Fibroblast of skin of left quadriceps (primary cell): ENCODE measurements at places on chromosomes 11 and 22.

- DNase-seq, result no peak
Observed at GRCh38 chr11:116590844-116591570, 181.8 kb downstream of the BUD13 start.

DNA sequence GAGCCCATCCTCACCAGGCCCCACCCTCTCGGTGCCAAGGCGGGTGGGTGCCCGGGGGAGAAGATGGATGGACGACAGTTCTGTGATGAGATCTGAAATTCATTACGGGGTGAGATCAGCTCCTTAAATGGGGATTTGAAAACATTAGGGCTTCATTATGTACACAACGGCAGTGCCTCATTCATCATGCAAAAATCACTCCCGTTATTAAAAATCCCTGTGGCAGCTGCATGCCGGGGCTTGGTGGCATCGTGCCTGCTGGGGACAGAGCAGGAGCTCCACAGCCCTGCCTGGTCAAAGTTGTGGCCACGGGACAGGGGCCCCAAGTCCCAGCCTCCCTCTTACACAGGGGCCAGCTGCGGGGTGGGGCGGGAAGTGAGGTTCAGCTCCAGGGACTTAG is 20.2 kb downstream of the OTUB1 start:
- DNase-seq, result no peak

DNA sequence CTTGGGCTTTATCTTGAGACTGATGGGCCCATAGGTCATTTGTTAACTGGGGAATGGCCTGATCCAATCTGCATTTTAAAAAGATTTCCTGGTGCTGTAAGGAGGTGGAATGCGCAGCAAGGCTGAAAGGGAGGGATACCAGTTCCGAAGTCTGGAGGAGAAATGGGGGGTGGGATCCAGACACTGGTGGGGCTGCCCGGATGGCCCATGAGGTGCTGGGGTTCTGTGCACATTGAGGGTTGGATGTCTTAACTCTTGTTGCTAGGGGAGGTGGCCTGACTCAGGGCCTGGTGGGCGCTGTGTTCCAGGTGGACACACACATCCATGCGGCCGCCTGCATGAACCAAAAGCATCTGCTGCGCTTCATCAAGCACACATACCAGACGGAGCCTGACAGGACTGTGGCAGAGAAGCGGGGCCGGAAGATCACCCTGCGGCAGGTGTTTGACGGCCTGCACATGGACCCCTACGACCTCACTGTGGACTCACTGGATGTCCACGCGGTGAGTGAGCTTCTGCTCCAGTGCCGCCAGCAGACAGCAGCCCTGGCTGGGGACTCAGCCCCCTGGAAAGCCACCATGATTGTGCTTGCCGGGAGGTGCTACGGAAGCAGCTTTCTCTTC is 38.1 kb downstream of the AMPD3 start:
- DNase-seq, result no peak

- DNase-seq, result no peak
Observed at GRCh38 chr11:126277780-126278179, 5.1 kb upstream of the TIRAP start.

GRCh38 chr11:102252339-102252891 is 64.9 kb upstream of the BIRC3 start:
- no peak for DNase-seq

- DNase-seq, result no peak
Observed at GRCh38 chr11:86706338-86707131, 34.1 kb upstream of the ME3 start.

- peak; percentile 22 for DNase-seq
Observed at GRCh38 chr11:23192256-23192655, 332.0 kb upstream of the CCDC179 start.

DNA sequence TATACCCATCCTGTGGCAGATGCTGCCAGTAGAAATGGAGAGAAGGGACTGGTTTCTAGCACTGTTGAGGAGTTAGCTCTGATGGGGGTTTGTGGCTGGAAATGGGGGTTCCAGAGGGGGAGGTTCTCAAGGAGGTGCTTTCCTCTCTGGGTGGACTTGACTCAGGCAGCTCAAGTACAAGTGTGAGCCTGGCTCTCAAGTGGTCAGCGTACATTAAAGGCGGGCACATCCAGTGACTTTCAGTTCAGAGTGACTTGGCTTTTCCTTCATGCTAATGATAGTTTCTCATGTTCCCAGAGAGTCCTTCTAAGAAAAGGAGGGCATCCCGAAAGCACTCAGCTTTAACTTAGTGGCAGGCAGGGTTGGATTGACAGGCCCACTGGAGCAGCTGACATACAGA is 58.9 kb upstream of the HORMAD2 start:
- DNase-seq, result no peak

GRCh38 chr11:831118-831864 is 1.5 kb upstream of the CD151 start:
- DNase-seq, result no peak

GRCh38 chr11:124736736-124737135 is 3.0 kb upstream of the NRGN start:
- no peak for DNase-seq

GRCh38 chr11:96472085-96472484 is 82.3 kb downstream of the JRKL start:
- DNase-seq, result no peak

- no peak for DNase-seq
Observed at GRCh38 chr22:33919391-33920196, 682 bp downstream of the LARGE1 start.

DNA sequence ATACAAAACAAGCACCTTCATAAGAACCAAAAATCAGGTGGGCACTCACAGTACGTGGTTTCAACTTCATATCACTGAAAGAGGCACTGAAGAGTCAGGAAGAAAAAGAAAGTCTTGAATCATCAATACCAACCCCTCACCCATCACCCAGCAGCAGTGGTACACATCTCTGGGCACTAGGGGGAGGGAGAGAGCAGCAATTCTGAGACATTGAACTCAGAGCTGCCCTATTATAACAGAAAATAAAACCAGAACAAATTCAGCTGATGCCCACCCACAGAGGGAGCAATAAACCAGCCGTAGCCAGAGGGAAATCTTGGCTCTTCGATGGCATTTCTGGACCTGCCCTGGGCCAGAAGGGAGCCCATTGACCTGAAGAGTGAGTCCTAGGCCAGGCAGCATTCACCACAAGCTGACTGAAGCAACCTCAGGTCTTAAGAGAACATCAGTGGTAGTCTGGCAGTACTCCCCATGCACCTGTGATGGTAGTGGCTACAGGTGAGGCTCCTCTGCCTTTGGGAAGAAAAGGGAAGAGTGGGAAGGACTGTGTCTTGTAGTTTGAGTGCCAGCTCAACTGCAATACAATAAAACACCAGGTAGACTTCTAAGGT is 42.2 kb upstream of the FAM181B start:
- peak; percentile 17 for DNase-seq

DNA sequence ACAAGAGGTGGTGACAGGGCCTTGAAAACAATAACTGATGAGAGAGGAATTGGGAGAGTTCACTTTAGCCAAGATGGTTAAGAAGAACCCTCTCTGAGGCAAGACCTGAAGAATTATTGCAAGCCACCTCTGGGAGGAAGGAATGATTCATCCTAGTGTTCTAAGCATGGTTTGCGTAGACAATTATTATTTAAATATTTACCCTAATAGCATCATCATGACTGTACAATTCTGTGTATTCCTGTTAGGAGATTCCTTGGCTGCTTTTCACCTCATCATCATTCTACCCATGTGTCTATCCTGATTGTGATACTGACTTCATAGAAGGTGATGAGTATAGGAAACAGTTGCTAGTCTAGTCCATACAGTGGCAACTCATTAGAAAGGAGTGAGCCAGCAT is 264.4 kb downstream of the DDX10 start:
- DNase-seq, result peak; percentile 95
